Peyer's patch (tissue), 4 donors: ENCODE measurements at places on chromosomes 2 and 18. TPM values are rescaled to one million over a fixed set of nuclear protein-coding genes. Genes with fewer than 3 reads are reported as not detected.

DNA sequence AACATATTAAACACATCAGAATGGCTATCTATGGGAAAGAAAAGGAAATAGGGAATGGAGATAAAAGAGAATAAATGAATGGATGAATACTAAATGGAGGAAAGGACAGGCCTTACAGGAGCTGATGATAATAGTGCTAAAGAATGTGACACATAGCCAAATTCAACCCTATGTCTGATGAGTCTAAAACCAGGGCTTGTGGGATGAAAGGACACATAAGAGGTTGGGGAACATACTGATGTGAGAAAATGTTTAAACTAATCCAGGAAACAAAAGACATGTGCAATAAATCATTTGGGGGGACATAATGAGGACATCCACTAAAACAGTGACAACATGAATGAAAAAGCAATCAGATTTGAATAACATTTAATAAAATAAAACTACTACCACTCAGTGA is 120.0 kb downstream of the DYM start:
- H3K36me3 ChIP-seq = no peaks in the 10 kb centered on the region
- no peak for DNase-seq
- H3K27ac ChIP-seq = no peak overlapping the region
- H3K27me3 ChIP-seq = no peaks in the 10 kb centered on the region

The PCARE gene
- not detected for total RNA-seq

DNA sequence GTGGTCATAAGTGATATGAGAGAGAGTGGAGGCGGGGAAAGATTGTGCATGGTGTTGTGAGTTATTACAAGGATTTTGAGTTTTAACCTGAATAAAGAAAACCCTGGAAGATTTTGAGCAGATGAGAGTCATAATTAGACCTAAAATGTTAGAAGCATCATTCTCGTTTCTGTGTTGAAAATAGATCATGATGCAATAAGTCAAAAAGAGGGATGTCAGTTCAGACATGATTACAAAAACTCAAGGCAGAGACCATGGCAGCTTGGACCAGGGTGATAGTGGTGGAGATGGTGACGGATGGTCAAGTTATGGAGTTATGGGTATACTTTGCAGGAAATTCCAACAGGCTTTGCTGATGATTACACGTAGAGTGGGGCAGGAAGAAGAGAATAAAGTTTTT is 267.2 kb downstream of the CDH20 start:
- DNase-seq = no peak
- no peaks in the 10 kb centered on the region for H3K36me3 ChIP-seq
- H3K4me1 ChIP-seq = no peaks in the 10 kb centered on the region
- H3K4me3 ChIP-seq = no peak overlapping the region
- H3K27me3 ChIP-seq = no peaks in the 10 kb centered on the region

The ATP5MC3 gene
- 117 TPM for total RNA-seq

DNA sequence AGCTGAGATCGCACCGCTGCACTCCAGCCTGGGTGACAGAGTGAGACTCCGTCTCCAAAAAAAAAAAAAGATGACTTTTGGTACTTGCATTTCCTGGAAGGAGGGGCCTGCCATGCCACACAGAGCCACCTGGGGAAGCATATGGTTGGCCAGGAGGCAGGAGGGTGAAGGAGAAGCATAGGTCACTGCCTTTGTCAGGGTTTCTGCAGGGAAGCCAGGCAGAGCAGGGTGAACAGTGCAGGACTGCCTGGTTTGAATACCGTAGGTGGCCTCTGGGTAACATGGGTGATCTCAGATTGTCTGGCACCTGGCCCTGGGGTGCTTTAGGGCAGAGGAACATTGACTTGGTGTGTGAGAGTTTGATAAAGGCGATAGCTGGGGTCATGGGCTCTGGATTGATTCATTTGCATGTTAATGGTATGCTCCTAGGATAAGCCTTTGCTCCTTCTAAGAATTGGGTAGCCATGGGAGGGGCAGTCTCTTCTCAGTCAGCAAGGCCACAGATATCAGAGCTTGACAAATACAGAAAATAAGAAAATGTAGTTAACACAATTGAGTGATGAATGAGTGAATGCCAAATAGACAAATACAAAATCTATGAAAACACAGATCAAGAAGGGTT is 124.0 kb upstream of the SEC11C start:
- no peak for DNase-seq
- no peak overlapping the region for H3K4me3 ChIP-seq
- no peaks in the 10 kb centered on the region for H3K27me3 ChIP-seq
- no peaks in the 10 kb centered on the region for H3K4me1 ChIP-seq
- no peak overlapping the region for H3K27ac ChIP-seq

- no peak overlapping the region for H3K27ac ChIP-seq
- H3K36me3 ChIP-seq = no peaks in the 10 kb centered on the region
- H3K27me3 ChIP-seq = no peaks in the 10 kb centered on the region
- no peak overlapping the region for H3K4me3 ChIP-seq
- DNase-seq = no peak
- H3K4me1 ChIP-seq = no peaks in the 10 kb centered on the region
These were observed 73.2 kb downstream of the ITSN2 start for GRCh38 chr2:24287171-24287570.

GRCh38 chr18:48446582-48447225 is 37.5 kb upstream of the ZBTB7C start:
- H3K27me3 ChIP-seq = no peaks in the 10 kb centered on the region
- H3K36me3 ChIP-seq = no peaks in the 10 kb centered on the region
- no peak overlapping the region for H3K4me3 ChIP-seq
- DNase-seq = peak; percentile 51

The CYBRD1 gene
- total RNA-seq = 642 TPM

The TMEM214 gene
- total RNA-seq = 77.3 TPM

- H3K27me3 ChIP-seq = no peaks in the 10 kb centered on the region
- H3K4me3 ChIP-seq = no peak overlapping the region
- no peaks in the 10 kb centered on the region for H3K36me3 ChIP-seq
- no peak overlapping the region for H3K27ac ChIP-seq
- no peaks in the 10 kb centered on the region for H3K4me1 ChIP-seq
These were observed 8.0 kb upstream of the ANO7 start for GRCh38 chr2:241180495-241180894.

- no peak for DNase-seq
- no peaks in the 10 kb centered on the region for H3K4me1 ChIP-seq
- no peak overlapping the region for H3K27ac ChIP-seq
- no peak overlapping the region for H3K4me3 ChIP-seq
These were observed 119.7 kb downstream of the TACR1 start for GRCh38 chr2:75079575-75079974.

DNA sequence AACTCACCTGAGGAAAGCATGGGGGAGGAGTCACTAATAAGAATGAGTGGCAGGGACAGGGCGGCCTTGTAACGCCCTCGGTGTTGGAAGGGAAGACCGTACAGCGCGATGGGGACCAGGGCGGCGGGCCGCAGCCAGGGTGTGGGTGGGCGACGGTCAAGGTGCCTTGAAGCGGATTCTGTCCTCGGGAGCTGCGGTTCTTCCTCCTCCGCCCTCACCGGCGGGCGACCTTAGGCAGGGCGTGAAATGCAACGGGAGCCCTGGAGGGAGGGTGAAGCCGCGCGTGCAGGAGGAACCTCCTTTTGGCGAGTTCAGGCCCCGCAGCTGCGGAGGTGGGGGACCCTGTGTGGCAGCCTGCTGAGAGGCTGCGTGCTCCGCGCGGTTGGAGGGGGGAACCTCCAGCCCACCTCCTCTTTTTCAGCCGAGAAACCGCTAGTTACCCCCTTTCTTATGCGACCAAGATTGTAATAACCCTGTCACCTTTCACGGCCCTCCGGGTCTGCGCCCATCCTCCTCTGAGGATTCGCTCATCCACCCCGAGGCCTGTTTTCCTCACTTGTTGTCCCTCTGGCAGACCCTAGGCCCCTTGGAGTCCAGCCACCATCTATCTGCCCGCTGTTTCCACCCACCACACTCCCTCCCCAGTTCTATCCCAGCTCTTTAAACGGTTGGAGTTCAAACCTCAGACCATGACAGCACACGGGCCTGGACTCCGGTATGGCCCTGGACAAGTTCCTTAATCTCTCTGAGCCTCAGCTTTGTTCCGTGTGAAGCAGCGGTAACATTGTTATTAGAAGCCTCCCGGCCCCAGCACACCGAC is 823 bp upstream of the RNU2-63P start:
- H3K4me1 ChIP-seq = no peaks in the 10 kb centered on the region
- no peaks in the 10 kb centered on the region for H3K36me3 ChIP-seq
- H3K27ac ChIP-seq = peak overlapping the region; percentile 85
- peak overlapping the region; percentile 69 for H3K4me3 ChIP-seq

The RAPH1 gene
- total RNA-seq = 45.6 TPM

GRCh38 chr2:200336980-200337615 is 30.6 kb downstream of the SPATS2L start:
- H3K4me1 ChIP-seq = no peaks in the 10 kb centered on the region
- H3K27me3 ChIP-seq = no peaks in the 10 kb centered on the region

- no peak overlapping the region for H3K4me3 ChIP-seq
- no peak overlapping the region for H3K27ac ChIP-seq
- H3K4me1 ChIP-seq = no peaks in the 10 kb centered on the region
- H3K36me3 ChIP-seq = no peaks in the 10 kb centered on the region
These were observed 39.7 kb upstream of the CHAC2 start for GRCh38 chr2:53727921-53728320.

DNA sequence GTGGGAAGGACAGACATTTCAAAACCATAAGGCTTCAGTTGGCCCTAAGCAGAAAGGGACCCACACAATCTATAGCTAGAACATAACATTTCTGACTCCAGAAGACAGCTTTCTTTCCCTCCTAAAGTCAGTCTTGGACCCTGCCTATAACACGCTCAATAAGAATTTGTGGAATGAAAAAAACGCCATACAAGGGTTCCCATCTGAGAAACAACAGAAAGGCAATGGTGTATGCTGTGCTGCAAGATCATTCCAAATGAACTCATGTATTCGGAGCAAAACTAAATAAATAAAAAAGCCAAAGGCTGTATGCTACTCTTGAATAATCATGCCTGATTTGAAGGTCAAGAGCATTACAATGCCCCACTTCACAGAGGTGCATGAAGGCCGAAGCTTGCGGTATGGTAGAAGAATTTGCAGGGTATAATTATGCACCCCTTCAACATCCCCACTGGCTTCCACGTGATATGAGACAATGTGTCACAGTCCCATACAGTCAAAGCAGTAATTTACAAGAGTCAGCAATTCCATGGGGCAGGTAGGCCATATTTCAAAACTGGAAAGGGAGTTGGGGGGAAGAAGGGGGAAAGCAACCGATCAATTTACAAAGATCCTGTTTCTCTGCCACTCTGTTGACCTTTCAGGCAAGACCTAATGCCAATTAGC is 61.4 kb upstream of the SLC14A2 start:
- H3K27me3 ChIP-seq = no peaks in the 10 kb centered on the region
- H3K4me1 ChIP-seq = no peaks in the 10 kb centered on the region
- no peak for DNase-seq

- no peaks in the 10 kb centered on the region for H3K27me3 ChIP-seq
- H3K27ac ChIP-seq = no peak overlapping the region
- no peaks in the 10 kb centered on the region for H3K4me1 ChIP-seq
- no peaks in the 10 kb centered on the region for H3K36me3 ChIP-seq
These were observed 195.9 kb upstream of the DDX18 start for GRCh38 chr2:117618607-117619006.

GRCh38 chr2:11997142-11997541 is 250.7 kb downstream of the LPIN1 start:
- H3K27ac ChIP-seq = no peak overlapping the region
- no peak overlapping the region for H3K4me3 ChIP-seq
- H3K27me3 ChIP-seq = no peaks in the 10 kb centered on the region

- H3K4me1 ChIP-seq = no peaks in the 10 kb centered on the region
- no peaks in the 10 kb centered on the region for H3K27me3 ChIP-seq
- H3K4me3 ChIP-seq = no peak overlapping the region
- DNase-seq = no peak
These were observed 25.5 kb downstream of the SLC4A5 start for GRCh38 chr2:74317701-74318100.

The METAP1D gene
- total RNA-seq = 7.9 TPM

The SERPINB13 gene
- total RNA-seq = not detected

GRCh38 chr2:215797676-215798075 is 215.7 kb downstream of the MREG start:
- no peaks in the 10 kb centered on the region for H3K36me3 ChIP-seq
- no peak overlapping the region for H3K4me3 ChIP-seq
- H3K27ac ChIP-seq = no peak overlapping the region
- no peaks in the 10 kb centered on the region for H3K4me1 ChIP-seq
- H3K27me3 ChIP-seq = no peaks in the 10 kb centered on the region

The CPLX4 gene
- not detected for total RNA-seq

The GNAL gene
- total RNA-seq = 2.5 TPM

The SGPP2 gene
- total RNA-seq = 45.1 TPM

GRCh38 chr18:8319798-8320489 is 289.3 kb upstream of the RAB12 start:
- H3K4me1 ChIP-seq = no peaks in the 10 kb centered on the region
- no peaks in the 10 kb centered on the region for H3K36me3 ChIP-seq
- no peaks in the 10 kb centered on the region for H3K27me3 ChIP-seq
- no peak overlapping the region for H3K4me3 ChIP-seq
- no peak overlapping the region for H3K27ac ChIP-seq

The CCDC85A gene
- 1.7 TPM for total RNA-seq

GRCh38 chr2:26605195-26605998 is 35.8 kb downstream of the CIB4 start:
- H3K27ac ChIP-seq = no peak overlapping the region
- H3K36me3 ChIP-seq = no peaks in the 10 kb centered on the region
- DNase-seq = peak; percentile 74
- no peak overlapping the region for H3K4me3 ChIP-seq

- DNase-seq = no peak
- H3K4me1 ChIP-seq = no peaks in the 10 kb centered on the region
- H3K27ac ChIP-seq = no peak overlapping the region
- H3K36me3 ChIP-seq = no peaks in the 10 kb centered on the region
These were observed 201.0 kb downstream of the NDUFA10 start for GRCh38 chr2:239824046-239824694.

- H3K36me3 ChIP-seq = no peaks in the 10 kb centered on the region
- H3K27me3 ChIP-seq = no peaks in the 10 kb centered on the region
- no peak overlapping the region for H3K27ac ChIP-seq
- H3K4me3 ChIP-seq = no peak overlapping the region
- peaks cover 9% of the 10 kb centered on the region for H3K4me1 ChIP-seq
These were observed 294.8 kb downstream of the LPIN1 start for GRCh38 chr2:12041236-12041635.

The ANKRD62 gene
- total RNA-seq = not detected

The CRACDL gene
- 13.1 TPM for total RNA-seq

The MC5R gene
- not detected for total RNA-seq

- no peaks in the 10 kb centered on the region for H3K4me1 ChIP-seq
- H3K27me3 ChIP-seq = no peaks in the 10 kb centered on the region
- H3K36me3 ChIP-seq = no peaks in the 10 kb centered on the region
- H3K4me3 ChIP-seq = no peak overlapping the region
These were observed 183.4 kb upstream of the FN1 start for GRCh38 chr2:215619022-215619958.

The HTR2B gene
- total RNA-seq = 0.40 TPM

GRCh38 chr18:46335534-46336101 is 231.4 kb downstream of the HAUS1 start:
- no peak overlapping the region for H3K4me3 ChIP-seq
- no peak overlapping the region for H3K27ac ChIP-seq
- H3K27me3 ChIP-seq = no peaks in the 10 kb centered on the region
- H3K36me3 ChIP-seq = no peaks in the 10 kb centered on the region

- no peak overlapping the region for H3K27ac ChIP-seq
- H3K4me3 ChIP-seq = no peak overlapping the region
- no peak for DNase-seq
These were observed 16.1 kb upstream of the LGALSL start for GRCh38 chr2:64437883-64438282.

- no peak overlapping the region for H3K27ac ChIP-seq
- DNase-seq = peak; percentile 37
- H3K4me1 ChIP-seq = no peaks in the 10 kb centered on the region
- no peaks in the 10 kb centered on the region for H3K27me3 ChIP-seq
- H3K36me3 ChIP-seq = no peaks in the 10 kb centered on the region
- no peak overlapping the region for H3K4me3 ChIP-seq
These were observed 107.1 kb upstream of the ODC1 start for GRCh38 chr2:10554961-10555809.

- no peak overlapping the region for H3K27ac ChIP-seq
- no peaks in the 10 kb centered on the region for H3K27me3 ChIP-seq
- no peak for DNase-seq
- H3K4me1 ChIP-seq = no peaks in the 10 kb centered on the region
These were observed 644.4 kb downstream of the PLCL1 start for GRCh38 chr2:198448789-198449188.
